ENCODE measurements at places on chromosomes 5 and 9. TPM values are rescaled to one million over a fixed set of nuclear protein-coding genes. Genes with fewer than 3 reads are reported as not detected.

PCDHB2 gene
- total RNA-seq = 1.6 TPM

GRCh38 chr9:95327239-95327865 lies 9.8 kb upstream of the FANCC start:
- DNase-seq = no peak

GRCh38 chr5:87339986-87340385 lies 72.3 kb downstream of the RASA1 start:
- no peak for DNase-seq

DNA sequence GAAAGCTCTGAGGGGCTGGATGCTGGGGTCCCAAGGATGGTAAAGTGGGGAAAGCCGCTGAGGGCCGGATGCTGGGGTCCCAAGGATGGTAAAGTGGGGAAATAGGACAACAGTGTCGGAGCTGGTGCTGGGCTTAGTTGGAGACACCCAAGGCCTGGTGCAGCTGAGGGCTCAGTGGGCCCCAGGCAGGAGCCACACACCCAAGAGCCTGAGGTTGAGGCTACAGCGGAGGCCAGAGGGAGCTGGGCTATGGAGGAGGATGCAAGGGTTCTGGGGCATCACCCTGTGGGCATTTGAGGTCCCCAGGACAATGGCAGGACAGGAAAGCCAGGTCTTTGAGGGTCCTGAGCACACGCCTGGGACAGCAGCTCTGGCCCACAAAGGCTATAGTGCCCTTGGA lies 19.1 kb upstream of the SLC9A3 start:
- DNase-seq = no peak

DNA sequence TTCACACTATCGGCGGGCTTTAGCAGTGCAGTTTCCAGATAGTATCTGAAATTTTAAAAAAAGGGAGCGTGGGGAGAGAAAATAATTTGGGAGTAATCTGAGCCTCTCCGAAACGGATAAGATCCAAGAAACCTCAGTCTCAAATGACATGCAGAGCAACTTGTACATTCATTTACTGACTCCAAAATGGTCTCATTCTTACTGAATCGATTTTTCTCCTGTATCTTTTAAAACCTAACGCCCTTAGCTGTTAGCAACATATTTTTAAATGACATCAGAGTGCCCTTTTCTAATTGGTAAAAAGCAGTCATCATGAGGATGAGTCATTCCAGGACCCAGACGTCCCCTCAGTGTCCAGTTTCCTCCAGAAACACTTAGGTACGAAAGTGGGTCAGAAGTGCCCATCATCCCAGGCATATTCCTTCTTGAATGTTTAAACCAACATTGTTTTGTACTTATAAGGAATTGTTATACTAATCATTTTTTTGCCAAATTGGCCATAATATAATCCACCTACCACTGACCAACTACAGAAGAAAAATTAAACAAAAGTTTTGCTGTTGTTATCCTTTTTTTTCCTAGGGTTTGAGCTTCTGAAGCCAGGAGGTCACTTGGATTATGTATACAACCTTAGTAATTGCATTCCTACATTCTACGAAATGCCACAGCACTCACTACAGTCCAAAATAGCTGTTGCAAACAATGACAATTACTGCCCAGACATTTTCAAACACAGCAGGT lies 354.4 kb downstream of the ADAMTS6 start:
- DNase-seq = no peak

Measured in colonic mucosa (tissue), 4 donors.